ENCODE measurements at places on chromosomes 3 and 15.

DNA sequence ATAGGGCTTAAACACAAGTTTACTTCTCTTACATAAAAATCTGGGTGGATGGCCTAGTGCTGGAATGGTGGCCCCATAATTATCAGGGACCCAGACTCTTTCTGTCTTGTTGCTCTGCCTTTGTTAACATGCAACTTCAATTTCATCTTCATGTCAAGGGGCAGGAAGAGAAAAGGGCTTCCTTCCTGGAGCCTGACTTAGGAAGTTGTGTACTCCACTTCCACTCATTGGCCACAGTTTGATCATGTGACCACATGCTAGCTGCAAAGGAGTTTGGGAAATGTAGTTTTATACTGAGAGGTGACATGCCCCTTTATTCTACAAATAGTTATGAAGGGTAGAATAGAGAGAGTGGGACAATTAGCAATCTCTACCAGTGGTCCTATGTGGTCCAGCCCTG, 39.3 kb downstream of the RHCG start:
- no peak for DNase-seq

DNA sequence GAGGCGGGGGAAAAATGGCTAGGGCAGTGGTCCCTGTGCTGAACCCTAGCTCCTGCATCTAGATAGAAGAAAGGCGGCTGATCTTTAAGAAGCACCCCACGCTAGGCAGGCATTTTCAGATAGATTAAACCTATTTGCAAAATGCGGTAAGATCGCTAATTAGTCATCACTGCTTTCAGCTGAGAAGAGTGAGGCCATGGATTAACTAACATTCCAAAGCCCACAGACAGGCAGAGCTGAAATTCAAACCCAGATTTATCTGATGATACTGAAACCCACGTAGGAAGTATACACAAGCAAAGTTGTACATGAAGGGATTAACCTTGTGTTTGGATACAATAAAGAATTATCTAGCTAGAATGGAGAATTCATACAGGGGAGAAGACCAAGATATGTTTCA, 4.8 kb downstream of the ADPGK start:
- no peak for DNase-seq

- DNase-seq = no peak
Measured at GRCh38 chr3:150878996-150879575, 26.2 kb downstream of the MINDY4B start.

DNA sequence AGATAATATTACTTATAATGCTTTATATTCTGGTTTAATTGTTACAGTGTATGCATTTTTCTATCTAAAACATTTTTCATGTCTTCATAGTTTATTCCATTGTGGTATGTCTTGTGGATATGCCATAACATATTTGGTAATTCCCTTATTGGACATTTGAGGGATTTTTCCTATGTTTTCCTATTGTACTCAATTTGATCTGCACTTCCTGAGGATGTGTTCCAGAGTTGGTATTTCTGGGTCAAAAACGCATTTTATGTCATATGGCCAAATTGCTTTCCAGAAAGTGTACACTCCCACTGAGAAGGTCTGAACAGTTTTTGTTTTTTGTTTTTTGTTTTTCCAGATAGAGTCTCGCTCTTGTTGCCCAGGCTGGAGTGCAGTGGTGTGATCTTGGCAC, 6.8 kb downstream of the ARL8B start:
- DNase-seq = no peak

DNA sequence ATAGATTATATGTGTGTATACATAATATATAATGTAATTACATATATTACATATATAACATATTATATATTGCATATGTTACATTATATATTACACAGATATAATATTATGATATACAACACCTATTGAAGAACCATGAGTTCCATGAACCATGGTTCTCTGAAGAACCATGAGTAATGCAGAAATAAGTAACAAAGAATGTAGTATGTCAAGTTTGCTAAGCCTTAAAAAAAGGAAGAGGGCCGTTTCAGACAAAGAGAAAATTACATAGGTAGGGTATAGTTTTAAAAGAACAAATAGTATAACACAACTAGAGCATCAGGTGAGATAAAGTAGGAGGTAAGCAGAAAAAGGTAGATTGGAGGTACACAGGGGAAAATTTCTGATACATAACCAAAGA, 177.0 kb downstream of the FGF12 start:
- DNase-seq = peak; percentile 40

DNA sequence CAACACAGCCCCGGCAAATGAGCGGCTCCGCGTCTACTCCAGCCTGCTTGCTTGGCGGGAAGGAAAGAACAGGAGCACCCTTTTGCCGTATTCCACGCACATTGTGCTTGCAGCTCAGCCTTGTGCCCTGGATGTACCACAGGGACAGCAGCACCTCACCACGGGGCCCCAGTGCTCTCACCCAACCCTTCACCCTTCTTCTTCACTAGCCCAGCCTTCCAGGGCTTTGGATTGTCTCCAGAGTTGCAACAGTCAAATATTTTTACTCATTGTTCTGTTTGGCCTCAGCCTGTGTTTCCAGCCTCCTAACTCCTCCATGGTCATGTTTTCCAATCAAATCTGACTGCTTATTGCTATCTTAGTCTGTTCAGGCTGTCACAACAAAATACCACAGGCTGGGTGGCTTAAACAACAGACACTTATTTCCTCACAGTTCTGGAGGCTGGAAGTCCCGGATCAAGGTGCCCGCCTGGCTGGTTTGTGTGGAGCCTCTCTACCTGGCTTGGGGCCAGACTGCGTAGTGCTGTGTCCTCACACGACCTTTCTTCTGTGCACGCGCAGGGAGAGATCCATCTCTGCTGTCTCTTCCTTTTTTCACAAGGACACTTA, 79.2 kb upstream of the ABHD17C start:
- DNase-seq = peak; percentile 85

DNA sequence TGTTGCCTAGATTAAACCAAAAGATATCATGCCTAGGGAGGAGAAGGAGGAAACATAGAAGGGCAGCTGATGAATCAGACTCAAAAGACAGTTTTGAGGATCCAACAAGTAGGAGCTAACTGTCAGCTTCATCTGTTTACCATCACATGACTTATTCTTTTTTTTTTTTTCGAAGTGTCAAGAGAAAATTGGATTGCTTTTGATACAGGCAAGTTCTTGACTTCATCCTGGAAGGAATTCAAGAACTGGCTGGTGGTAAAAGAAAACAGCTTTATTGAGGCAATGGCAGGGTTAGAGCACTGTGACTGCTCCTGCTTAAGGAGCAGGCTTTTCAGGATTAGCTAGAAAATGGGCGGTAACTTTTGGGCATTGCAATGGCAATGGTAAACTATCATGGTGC, 227.5 kb upstream of the KCNMB2 start:
- DNase-seq = peak; percentile 40

DNA sequence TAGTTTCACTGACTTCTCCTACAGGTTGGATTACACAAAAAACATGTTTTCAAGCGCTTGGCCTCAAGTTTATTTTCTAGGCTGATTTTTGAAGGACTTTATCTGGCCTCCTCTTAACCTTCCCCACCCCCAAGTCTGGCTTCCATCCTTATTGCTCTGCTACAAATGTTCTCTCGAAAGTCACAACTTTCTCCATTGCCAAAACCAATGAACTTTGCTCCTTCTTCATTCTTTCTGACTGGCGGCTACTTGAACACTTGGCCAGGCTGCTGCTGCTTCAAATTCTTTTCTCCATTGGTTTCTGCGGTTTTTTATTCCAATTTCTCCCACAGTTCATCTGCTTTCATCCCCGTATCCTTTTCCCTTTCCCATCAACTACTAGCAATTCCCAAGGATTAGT, 106.6 kb downstream of the TOP2B start:
- DNase-seq = no peak

DNA sequence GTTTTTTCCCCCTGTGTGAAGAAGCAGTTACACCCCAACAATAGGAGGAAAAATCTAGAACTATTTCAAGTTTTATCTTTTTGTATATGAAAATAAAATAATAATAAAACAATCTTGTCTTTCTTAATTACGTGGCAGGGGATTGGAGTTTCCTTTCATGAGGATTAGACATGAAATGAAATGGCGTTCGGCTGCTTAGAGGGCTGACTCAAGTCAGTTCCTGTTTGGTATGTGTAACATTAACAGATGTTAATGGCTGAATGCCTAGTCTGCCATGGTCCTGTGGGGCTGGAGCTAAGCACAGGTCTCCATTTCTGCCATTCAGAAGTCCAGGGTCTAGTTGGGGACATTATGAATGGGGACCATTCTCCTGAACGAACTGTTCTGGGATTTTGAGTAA, 3.1 kb upstream of the EXOG start:
- DNase-seq = peak; percentile 24

GRCh38 chr3:111045564-111045963, 26.1 kb upstream of the NECTIN3 start:
- peak; percentile 44 for DNase-seq

DNA sequence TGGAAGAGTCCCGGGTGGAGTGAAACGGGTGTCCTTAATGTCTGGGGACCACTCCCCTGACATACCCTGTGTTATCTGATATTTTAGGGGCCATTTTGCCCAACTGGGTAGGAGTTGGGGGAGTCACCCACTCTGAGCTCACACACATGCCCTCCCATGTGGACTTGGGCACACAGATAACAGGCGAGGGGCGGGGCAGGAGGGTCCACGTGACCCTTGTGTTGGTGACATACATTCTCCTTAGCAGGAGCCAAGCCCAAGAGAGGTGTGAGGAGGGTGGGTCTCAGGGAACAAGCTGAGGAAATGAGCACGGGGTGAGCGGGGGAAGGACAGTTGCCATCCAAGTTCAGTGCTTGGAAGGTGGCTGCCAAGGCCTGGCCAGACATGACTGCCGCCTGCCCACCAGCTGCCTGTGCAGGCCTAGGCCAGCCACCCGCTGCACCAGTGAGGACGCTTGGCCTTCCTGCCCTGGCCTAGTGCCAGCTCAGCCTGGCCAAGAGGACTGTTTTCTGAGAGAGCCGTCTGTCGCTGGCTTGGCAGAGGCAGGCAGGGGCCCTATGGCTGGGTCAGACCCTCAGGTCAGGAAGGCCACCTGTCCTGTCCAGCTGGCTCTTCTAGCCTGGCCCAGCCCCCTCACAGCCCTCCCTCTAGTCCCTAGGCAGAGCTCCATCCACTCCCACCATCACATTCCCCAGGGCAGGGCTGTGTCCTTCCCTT, 31.3 kb upstream of the TMEM115 start:
- peak; percentile 73 for DNase-seq

GRCh38 chr3:88742106-88742505, 365.3 kb upstream of the EPHA3 start:
- DNase-seq = no peak

GRCh38 chr15:89243046-89243690, 611 bp upstream of the FANCI start:
- DNase-seq = no peak

DNA sequence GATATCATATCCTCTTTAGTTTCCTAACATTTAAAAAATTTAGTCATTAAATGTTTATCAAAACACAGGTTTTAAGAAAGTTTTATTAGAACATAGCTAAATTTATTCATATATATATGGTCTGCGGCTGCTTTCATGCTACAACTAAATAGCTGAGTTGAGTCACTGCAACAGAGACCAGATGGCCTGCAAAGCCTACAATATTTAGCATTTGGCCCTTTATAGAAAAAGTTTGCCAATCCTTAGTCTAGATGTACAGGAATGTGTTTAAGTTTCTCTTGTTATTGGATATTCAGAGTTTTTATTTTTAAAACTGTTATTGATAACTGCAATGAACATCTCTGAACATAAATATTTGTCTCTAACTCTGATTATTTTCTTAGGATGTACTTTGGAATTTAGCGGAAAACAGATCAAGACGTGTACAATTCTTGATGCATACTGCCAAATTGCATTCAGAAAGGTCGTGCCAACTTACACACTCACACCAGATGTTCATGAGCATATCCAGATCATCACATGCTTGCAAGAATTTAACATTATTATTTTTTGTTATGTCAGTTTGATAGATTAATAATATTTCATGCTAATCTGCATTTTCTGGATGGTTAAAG, 157.9 kb downstream of the STAC start:
- no peak for DNase-seq

DNA sequence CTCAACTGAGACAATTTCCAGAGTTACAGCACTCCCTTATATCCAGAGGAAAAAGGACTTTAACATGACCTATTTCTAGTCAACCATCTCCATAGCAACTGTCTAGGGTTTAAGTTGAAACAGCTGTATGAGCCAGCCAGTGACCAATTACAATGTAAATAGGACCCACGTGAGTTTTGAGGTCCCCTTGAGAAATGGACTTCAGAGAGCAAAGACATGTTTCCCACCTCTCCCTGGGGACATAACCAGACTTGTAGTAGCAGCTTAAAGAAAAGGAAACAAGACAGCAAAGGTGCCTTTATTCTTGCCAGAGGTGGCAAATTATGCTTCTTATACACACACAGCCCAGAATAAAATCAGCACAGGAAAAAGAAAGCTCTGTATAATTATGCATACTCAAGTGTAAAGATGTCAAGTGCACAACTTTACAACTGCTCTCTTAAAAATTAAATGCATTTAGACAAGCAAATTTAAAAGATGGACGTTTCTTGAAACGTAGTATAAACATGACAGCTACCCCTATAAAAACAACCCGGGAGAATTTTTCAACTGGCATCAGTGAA, 40.2 kb downstream of the SUMF1 start:
- DNase-seq = peak; percentile 78

- DNase-seq = peak; percentile 99
Measured at GRCh38 chr3:178705925-178706324, 169.7 kb downstream of the KCNMB2 start.

DNA sequence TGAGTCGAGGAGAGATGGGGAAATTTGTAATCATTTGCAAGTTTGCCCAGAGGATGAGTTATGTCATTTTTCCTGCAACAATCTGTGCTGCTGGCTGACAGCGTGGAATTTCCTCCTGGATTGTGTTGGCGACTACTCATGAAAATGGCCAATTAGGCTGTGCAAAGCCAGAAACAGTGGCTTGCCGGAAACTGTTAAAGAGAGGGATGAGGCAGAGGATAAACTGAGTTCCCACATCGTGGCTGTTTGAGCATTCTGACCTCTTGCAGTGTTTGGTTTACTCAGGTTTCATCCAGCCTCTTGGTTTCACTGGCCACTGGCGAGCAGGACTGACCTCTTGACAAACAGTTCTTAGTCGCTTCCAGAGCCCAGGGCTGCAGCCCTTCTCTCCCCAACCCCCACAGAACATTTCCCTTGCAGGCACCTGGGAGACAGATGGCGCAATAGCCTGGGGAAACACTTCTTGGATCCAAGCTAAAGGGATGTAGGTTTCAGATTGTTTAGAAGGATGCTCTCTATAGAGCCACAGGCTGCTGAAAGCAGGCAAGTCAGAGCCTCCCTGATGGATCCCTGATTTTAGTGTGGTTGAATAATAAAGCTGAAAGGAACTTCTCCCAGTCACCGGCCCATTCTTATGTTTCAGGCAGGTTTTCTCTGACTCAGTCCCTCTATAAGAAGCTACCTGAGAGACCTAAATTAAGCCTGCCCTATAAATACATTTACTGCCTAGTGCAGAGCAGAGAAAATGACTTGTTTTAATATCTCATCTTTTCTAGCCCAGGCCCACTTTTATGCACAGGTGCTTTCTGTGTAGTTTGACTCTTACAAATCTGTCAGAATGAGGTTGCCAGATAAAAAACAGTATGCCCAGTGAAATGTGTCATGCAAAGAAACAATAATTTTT, 92.8 kb upstream of the UBE2E1 start:
- peak; percentile 42 for DNase-seq

All from epithelial cell of esophagus (primary cell).